ENCODE measurements at places on chromosomes 6 and 20.

- no peak for DNase-seq
Measured at GRCh38 chr6:158033077-158033750, 51.6 kb downstream of the SYNJ2 start.

GRCh38 chr6:54074578-54075195 lies 36.6 kb upstream of the MLIP start:
- DNase-seq = no peak

- no peak for DNase-seq
Measured at GRCh38 chr6:119535332-119535731, 185.8 kb upstream of the MAN1A1 start.

DNA sequence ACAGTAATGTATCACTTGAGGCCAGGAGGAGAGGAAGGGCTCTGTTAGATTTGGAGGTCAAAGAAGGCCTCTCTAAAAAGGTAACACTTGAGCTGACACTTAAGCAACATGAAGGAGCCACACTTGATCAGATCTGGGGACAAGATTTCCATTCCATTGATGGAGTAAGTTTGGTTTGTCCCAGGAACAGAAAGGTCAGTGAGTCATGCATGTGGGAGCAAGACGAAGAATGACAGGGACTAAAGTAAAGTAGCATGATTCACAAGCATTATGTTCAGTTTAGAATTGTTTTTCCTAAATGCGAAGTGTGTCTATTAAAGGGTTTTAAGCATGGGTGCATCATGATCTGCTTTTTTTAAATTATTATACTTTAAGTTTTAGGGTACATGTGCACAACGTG lies 47.4 kb downstream of the COL21A1 start:
- DNase-seq = no peak

DNA sequence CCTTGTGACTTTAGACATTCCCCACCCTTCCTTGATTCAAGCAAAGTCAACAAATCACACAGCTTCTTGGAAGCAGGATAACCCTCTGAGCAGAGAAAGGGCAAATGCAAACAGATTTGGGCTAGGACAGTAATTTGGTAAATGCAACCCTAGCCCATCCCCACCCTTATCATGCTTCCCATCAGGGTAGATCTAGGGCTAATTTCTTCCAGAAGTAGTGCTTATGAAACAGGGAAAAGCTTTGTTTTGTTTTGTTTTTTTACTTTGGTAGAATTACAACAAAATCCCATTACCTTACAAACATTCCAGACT lies 525.1 kb upstream of the NOX3 start:
- no peak for DNase-seq

DNA sequence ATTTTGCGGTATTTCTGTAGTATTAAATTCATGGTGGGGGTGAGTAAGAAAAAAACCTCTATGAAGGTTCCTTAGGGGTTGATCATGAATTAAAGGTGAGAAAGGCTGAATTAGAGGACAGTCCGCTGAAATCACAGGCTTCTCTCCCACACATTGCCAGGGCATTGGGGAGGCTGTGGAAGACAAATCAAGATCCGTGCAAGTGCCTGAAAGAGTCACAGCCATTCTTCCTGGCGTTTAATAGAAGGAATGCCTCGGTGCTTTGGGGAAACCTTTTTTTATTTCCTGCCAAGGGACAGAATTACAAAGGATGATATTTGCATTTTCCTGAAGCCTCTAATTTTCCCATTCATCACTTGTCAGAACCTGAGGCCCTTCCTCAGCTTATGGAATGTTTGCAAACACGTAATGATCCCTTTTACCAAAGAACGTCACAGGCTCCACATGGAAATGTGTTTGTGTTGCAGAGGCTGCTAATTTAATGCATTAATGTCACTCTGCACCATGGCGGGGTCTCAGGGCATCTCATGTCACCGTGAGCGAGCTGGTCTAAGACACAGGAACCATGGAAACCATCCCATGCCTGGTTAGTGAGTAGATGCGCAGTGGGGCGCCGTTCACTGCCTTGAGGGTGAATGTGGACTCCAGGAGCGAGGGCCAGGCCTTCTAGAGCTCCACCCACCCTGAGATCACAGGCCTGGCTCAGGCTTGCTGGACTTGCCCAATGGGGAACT lies 185.9 kb upstream of the SULF2 start:
- no peak for DNase-seq

- no peak for DNase-seq
Measured at GRCh38 chr6:80618953-80619352, 512.5 kb downstream of the BCKDHB start.

GRCh38 chr20:3784216-3784853 lies 2.2 kb downstream of the CENPB start:
- no peak for DNase-seq

DNA sequence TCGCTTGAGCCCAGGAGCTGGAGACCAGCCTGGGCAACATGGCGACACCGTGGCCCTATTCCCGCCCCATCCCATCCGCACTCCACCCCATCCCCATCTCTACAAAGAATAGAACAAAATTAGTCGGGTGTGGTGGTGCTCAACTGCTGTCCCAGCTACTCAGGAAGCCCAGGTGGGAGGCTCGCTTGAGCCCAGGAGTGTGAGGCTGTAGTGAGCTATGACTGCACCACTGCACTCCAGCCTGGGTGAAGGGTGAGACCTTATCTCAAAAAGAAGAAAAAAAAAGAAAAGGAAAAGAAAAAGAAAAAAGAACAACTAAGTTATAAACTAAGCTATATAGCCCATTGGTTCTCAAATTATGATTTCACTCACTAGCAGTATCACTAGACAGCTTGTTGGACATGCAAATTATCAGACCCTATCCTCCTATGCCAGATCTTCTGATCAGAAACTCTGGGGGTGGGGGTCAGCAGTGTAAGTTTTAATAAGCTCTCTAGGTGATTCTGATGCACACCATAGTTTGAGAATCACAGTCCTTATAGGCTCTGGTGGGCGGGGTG lies 491 bp upstream of the ITCH start:
- DNase-seq = no peak

GRCh38 chr6:42375007-42375635 lies 76.6 kb downstream of the TRERF1 start:
- DNase-seq = no peak

Measured in activated T-helper 1 cell treated with Interleukin-2 at 50 U/mL for 16 hours (primary cell).